ENCODE measurements at places on chromosomes 7 and 10.

GRCh38 chr7:151968357-151968756 lies 12.1 kb downstream of the GALNTL5 start:
- DNase-seq: no peak

DNA sequence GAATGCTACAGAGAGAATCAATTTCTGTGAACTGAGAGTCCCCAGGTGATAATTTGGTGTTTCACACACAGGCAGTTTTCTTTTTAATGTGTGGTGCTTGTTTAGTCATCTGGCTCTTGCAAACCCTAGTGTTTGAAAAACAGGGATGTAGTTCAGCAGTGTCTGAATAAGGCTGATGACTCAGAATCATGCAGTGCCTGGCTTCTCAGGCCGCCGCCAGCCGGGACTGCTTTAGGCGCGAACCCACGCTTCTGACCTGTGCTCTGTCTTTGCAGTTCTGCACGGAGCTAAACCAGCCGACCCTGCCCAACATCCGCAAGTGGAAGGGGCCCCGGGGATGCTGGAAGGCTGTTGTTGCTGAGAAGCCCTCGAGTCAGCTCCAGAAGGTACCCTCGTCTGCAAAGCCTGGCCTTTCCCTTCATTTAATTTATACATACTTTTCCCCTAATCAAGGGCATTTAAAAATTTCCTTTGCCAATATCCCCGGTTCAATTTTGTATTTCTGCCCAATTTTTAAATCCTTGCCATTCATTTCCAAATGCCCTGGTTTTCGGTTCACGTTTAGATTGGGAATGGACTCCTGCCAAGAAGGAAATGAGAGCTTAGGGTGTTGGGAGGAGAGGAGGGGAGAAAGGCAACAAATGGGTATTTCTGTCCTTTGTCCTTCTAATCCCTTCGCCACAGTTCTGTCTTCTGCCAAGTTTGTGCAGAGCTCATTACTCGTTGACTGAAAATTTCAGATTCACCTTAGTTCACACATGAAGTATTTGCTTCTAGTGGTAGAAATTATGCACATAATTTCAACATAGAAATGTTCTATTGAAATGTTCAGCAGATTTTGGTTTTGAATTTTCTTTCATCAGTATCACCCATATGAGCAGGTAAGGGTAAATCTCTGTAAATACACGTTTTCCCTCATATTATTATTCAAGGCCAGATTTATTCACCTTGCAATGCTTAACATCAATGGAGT lies 108.5 kb upstream of the ANLN start:
- no peak for DNase-seq

GRCh38 chr7:13336227-13336626 lies 648.8 kb downstream of the ARL4A start:
- DNase-seq: peak; percentile 35

DNA sequence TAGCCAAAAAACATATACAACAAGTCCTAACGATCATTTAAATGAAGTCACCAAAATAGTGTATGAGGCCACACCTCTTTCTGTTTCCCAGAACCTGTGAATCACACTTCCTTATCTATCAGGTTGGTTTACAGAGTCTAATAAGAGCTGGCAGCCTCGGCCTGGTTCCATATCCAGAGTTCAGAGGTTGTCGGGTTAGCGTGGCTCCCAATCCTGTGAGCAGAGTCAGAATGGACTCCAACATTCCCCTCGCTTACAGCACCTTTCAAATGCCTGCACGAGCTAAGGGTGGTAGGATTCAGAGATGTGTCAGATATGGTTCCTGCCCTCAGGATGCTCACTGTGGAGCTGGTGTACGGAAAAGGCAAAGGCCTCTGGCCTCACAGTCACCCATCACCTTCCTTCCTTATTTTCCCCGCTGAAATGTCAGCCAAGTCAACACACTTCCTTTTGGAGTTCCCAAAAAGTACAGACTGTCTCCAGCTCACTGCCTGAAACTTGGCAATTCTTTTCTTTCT lies 6.0 kb downstream of the IL15RA start:
- no peak for DNase-seq

GRCh38 chr10:14254368-14254767 lies 76.4 kb downstream of the FRMD4A start:
- DNase-seq: no peak

Measured in muscle of back (tissue), 13 donors.